Erythroblast (primary cell): ENCODE measurements at places on chromosomes 11 and 22.

DNA sequence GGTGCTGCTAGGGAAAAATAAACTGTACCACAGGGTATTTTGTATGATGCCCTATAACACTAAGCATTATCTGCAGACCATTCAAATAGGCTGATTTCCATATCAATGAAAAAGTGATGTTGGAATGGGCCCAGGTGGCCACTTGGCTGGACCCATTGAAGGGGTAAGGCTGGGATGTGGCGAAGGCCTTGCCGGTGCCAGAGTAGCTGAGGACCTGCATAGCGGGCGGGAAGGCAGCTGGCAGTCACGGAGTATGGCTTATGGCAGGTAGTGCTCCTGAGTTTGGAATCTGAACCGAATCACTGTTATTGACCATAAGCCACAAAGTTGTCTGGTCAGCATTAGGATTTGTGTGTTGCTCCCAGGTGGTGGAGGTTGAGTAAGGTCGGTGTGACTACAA is 131.0 kb downstream of the MICAL2 start:
- DNase-seq: no peak

GRCh38 chr11:65639623-65640482 is 2.0 kb downstream of the SIPA1 start:
- no peak for DNase-seq

DNA sequence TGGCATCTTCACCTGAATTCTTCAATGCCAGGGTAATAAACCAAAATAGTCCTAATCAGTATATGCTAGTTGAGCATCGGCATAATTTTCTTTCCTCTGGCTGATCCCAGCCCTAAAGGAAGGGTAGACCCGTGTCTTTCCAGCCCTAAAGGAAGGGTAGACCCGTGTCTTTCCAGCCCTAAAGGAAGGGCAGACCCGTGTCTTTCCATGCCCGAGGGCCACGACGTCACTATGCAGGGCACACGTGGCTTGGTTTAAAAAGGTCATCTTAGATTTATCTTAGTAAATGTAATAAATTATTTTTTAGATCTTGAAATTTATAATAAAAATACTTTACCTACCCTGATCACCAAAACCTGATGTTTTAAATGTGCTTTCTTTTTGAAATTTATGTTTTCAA is 45.5 kb downstream of the BID start:
- DNase-seq: no peak

DNA sequence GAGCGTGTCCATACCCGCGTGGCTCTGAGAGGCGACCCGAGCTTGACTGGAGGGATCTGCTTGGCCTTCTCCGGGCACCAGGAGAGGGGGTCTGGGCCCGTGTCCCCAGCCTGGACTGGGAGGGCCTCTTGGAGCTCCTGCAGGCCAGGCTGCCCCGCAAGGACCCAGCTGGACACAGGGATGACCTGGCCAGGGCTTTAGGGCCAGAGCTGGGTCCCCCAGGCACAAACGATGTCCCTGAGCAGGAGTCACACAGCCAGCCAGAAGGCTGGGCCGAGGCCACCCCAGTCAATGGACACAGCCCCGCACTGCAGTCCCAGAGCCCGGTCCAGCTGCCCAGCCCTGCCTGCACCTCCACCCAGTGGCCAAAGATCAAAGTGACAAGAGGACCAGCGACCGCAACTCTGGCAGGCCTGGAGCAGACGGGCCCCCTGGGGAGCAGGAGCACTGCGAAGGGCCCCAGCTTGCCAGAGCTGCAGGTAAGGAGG is 38.2 kb downstream of the TRIOBP start:
- DNase-seq: no peak

DNA sequence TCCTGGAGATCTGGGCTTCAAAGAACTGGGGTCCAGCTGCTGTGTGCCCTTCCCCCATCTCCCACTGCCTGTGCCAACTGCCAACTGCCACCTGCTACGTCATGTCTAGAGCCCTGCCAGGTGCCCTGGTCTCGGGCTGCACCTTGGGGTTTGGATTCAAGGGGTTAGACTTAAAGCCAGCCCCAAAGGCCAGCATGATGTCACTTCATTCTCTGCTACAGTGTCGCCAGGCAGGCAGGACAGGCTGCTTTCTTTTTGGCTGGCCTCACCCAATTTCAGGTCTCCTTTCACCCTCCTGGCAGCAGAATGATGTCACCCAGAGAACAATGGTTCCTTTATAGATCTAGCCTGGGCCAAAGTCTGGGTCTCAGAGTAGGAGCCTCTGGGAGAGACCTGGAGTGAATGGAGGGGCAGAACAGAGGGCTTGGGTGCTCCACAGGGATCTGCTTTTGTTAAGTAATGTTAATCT is 79.5 kb upstream of the CRYBB3 start:
- no peak for DNase-seq

DNA sequence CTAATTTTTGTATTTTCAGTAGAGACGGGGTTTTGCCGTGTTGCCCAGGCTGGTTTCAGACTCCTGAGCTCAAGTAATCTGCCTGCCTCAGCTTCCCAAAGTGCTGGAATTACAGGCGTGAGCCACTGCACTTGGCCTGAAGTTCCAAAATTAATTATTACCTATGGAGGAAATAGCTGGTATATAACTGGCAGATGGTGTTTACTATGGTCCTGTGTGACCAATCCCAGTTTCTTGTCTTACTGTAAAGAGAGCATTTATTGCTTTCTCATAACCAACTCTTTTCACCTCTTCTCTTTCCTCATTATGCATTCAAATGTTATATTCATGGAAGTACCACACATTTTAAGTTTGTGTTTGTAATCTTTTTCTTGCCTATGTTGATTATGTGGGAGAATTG is 24.2 kb upstream of the ACAT1 start:
- DNase-seq: no peak

DNA sequence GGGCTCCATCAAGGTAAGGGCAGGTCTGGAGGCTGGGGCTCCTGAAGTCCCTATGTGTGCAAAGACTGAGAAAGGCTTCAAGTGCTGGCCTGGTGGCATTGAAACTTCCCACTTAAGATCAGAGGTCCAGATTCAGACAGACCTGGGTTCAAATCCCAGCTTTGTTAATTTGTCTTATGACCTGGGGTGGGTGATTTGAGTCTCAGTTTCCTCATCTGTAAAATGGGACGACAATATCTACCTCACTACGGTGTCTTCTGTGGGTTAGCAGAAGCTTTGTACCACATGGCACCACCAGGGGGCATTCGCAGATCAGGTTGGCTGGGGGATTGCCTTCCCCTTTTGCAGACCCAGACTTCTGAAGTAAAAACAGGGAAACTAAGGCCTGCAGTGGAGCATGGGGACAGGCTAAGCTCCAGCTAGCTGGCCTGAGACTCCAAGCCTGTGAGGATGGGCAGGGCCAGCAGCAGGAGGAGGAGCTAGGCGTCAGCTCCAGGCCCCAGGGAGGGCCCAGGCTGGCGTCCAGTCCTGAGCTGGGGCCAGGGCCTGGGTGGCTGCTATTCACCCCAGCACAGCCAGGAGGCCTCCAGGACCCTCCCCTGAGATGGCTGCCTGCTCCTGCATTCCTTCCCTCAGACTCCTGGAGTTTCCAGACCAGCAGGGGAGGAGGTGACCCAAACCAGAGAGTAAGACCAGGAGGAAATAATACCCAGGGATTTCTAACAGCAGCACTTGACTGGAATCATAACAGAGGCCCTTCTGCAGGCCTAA is 1.5 kb downstream of the CASTOR1 start:
- peak; percentile 89 for DNase-seq

GRCh38 chr11:113396690-113397089 is 9.1 kb downstream of the ANKK1 start:
- DNase-seq: no peak
